ENCODE measurements at places on chromosomes 6 and 20.

DNA sequence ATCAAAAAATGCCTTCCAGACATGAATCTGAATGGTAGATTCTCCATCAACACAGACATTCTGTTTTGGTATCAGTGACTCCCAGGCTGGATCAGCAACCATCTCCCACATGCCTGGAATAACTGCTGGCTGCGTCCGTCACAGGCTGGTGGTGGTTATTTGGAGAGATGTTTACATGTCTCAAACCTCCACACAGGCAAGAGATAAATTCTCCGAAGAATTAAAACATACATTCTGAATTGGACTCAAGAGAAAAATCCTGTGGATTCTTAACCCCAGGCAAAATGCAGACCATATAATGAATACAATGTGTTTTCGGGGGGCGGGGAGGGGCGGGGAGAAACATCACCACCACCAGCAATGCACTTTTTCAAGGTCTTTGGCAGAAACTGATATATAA is 108.2 kb downstream of the THBS2 start:
- DNase-seq: no peak

DNA sequence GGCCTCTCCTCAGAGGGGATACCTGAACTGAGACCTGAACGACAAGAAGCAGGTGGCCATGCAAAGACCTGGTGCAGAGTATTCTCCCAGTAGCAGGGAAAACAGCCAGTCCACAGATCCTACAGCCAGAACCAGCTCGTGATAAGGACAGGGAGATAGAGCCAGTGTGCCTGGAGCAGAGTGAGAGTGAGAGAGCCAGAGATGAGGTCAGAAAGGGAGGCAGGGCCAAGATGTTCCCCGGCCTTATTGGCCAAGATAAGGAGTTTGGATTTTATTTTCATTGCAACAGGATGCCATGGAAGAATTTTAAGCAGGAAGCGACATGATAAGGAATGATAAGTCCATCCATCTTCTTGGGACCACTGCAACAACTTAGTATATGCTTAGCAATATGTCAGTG is 111.8 kb downstream of the UBE3D start:
- no peak for DNase-seq

GRCh38 chr6:151229401-151230276 is 10.1 kb upstream of the AKAP12 start:
- DNase-seq: peak; percentile 43

- DNase-seq: no peak
Observed at GRCh38 chr20:57791178-57791962, 81.6 kb upstream of the PMEPA1 start.

DNA sequence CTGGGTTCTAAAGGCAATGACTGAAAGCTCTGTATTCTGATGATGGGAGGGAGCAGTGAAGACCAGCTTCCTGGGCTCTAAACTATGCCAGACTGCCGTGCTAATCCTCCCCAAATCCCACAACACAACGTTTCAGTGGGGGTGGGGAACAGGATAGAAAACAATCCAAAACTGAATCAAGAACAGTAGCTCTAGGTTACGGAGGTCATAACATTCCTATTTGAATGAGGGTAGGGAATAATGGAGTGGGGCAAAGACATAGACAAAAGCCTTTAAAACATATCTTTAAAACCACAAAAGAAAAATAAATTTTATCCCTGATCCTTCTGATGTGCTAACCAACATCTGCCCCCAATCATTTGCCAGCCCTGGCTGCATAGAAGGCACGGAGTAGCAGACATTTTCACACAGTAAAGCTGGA is 7.8 kb downstream of the USP49 start:
- no peak for DNase-seq

- DNase-seq: no peak
Observed at GRCh38 chr6:47414423-47415167, 63.0 kb upstream of the CD2AP start.

- no peak for DNase-seq
Observed at GRCh38 chr6:158631678-158632537, 12.6 kb downstream of the DYNLT1 start.

DNA sequence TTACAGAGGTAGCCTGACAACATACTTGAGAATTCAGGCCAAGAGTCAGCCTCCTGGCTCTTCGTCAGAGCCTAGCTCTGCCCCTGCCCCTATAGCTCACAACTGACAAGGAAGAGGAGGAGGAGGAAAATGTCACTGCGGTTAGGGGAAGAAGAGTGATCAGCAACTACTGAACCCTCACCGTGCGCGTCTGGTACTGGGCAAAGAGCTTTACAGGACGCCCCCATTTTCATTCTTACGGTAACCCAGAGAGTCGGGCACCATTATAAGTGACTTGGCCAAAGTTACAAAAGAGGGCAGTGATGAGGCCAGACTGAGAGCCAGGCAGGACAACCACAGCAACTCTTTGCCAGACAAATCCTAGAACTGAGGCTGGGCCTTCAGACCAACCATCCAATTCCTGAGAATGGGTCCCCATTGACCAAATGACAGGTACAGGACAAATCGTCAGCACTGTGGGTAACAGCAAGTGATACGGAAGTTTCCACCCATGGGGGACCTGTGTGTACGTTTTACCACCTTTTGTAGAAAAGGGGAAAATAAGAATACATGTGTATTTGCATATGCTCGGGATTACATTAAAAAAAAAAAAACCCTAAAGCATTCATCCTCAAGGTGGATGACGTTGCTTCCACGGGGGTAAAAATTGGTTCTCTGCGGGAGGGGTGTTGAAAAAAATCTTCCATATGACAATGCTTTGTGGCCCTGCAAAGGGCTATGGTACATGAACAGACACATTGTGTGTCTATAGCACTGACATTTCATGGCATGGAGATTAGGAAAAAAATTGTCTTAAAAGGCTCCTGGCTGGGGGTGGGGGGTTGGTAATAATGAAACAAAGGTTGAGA is 118.0 kb downstream of the NFATC2 start:
- no peak for DNase-seq

DNA sequence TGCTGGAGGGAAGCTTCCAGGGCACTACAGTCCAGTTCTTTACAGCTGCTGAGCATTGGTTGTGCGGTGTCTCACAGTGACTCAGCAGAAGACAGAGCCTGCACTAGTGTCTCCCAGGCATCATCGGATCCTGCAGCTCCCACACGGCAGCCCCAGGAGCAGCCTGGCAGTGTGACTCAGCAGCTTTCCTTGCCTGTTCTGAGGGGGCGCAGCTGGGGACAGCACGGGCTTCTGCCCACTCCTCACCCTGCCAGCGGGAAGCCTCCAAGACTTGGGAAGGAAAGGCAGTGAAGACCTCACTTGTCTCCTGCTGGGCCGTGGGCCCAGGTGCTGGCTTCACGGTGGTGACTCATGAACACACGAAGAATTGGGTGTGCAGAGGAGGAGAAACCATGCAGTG is 165.4 kb downstream of the SYNDIG1 start:
- DNase-seq: no peak

GRCh38 chr6:108598305-108598863 is 37.7 kb downstream of the FOXO3 start:
- DNase-seq: no peak

DNA sequence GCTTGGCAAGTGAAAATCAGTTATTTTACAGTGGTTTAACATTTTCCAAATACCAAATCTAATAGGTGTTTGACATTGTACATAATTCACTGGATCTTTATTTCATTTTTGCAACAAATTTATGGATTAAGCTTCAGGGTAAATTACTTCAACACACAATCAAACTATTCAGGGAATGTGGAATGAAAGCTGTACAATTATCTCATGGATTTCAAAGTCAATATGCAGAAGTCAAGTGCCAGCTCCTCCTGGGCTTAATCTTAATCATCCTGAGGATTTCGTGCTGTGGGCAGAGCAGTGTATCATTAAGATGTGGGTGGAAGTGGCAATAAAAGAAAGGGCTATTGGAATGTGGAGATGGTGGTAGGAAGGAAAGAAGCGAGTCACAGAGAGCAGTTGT is 548.8 kb downstream of the COL12A1 start:
- DNase-seq: no peak

- DNase-seq: no peak
Observed at GRCh38 chr6:22880686-22881433, 311.5 kb downstream of the HDGFL1 start.

DNA sequence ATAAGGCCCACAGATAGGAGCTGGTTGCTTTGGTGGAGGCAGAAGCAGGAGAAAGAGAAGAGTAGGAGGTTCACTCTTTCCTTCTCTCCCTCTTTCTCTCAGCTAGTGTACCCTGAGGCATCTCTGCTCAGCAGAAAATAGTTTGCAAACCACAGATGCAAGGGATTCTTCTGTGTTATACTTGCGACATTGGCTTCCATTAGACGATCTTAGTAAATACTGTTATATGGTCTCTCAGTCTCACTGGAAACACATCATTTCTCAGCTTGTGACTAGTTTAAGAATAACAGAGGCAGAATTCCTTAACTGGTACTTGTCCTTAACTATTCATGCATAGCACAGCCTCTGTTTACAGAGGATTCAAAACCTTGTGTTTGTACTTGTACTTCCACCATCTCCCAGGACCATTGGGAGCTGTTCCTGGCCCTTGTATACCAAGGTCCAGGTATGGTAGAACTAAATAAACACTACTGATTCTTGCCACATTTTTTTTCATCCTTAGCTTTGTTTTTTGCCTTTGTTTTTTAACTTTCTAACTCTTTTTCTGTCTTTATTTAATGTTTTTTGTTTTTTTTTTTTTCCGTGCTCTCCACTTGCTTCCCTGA is 218.2 kb downstream of the OTOR start:
- no peak for DNase-seq

DNA sequence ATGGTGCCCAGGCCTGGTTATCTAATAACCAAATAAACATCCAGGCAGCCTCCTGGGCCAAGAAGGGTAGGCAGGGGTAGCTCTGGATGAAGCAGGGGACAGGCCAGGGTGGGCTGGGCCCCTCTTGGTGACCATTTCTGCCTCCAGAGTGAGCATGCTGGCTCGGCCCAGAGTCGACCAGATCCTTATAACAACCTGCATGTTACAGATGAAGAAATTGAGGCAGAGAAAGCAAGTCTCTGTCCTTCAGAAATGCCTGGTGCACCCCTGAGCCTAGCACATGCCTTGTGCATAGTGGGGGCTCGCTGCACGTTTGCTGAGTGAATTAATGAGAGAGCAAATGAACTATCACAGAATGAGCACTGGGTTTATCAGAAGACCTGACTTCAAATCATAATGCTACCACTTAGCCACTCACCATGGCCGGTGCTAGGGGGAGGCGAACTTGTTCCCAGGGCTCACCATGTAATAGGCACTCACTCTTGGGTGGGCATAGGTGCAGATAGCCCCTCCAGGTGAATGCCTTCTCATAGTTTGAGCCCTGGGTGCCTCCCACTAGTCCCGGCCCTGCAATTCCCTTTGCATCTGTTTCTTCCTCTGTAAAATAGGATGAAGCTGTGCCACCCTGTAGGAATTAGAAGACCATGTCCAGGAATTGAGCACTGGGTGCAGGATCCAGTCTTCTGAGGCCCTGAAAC is 3.8 kb upstream of the APCDD1L start:
- no peak for DNase-seq

GRCh38 chr6:124995131-124995530 is 32.9 kb downstream of the RNF217 start:
- no peak for DNase-seq

DNA sequence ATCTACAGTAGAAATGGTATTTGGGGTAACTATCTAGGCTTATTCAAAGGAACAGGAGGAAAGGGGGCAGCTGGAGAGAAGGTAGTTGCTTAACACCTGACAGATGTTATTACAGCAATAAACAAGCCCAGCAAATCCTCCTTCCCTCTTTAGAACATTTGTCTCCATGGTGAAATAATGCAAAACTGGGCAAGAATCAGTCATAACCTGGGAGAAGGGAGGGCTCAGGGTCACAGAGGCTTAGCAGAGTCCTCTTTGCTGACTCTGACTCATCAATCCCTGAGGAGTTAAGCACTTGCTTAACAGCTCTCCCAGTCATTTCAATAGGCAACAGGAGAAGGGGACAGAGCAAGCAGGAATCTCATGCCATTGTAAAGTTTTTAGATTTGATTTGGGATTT is 230.3 kb downstream of the IBTK start:
- no peak for DNase-seq

GRCh38 chr20:36400909-36401735 is 95.0 kb downstream of the DLGAP4 start:
- no peak for DNase-seq

DNA sequence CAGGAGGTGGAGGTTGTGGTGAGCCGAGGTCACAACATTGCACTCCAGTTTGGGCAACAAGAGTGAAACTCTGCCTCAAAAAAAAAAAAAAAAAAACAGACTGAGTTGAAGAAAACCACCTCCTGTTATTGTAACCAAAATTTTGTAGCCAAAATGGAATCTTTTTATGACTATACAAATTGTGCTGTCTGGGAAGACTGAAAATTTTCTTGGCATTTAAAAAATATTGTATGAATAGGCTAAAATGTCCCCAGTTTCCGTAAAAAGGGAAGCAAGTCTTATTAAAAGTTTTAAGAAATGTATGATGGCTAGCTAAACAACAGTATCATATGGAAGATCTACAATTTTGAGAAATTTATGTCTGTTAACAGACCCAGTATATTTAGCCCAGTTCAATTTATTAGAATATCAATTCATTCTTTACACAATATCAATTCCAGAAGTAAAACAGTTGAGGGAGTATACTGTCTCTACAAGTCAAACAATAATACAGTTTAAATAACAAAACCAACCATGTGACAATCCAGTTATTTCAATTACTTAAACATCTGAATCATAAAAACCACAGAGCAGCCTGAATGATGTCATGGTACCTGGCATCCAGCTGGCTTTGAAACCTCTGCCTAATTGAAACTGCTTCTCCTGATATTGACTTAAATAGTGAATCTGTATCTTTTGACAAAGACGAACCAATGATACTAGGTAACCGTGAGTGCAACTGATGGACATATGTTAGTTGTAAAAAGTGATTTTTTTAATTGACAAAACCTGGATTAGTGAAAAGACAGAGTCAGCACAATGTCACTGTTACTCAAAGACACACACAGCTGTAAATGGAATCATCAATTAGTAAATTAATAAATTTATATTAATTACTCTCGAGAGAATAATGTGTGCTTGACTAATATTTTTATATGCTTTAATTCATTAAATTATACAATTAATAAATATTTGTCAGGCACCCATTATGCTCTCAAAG is 166.6 kb upstream of the MARCKS start:
- no peak for DNase-seq

DNA sequence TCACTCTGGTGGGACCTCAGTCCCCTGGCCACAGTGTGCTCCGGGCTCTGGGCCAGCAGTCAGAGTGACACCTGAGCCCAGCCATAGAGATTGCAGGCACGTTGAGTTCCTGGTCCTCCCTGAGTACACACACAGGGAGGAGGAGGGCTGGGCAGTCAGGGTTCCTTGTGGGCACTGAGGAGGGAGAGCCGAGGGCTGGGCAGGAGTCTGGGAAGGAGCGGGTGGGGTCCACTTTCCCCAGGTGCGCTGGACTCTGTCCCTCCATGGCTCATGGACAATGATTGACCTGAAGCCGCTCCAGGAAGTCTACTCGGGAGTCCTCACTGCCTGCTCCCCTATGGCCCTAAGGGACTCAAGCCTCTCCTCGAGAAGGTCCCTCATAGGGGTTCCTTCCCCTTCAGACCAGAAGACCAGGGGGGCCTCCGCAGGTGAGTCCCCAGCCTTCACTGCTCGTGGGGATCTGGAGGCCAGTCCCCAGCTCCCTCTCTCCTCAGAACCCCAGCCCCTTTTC is 1.1 kb downstream of the SLC44A4 start:
- DNase-seq: no peak
